Brain microvascular endothelial cell (primary cell): ENCODE measurements at places on chromosomes 3 and 15.

DNA sequence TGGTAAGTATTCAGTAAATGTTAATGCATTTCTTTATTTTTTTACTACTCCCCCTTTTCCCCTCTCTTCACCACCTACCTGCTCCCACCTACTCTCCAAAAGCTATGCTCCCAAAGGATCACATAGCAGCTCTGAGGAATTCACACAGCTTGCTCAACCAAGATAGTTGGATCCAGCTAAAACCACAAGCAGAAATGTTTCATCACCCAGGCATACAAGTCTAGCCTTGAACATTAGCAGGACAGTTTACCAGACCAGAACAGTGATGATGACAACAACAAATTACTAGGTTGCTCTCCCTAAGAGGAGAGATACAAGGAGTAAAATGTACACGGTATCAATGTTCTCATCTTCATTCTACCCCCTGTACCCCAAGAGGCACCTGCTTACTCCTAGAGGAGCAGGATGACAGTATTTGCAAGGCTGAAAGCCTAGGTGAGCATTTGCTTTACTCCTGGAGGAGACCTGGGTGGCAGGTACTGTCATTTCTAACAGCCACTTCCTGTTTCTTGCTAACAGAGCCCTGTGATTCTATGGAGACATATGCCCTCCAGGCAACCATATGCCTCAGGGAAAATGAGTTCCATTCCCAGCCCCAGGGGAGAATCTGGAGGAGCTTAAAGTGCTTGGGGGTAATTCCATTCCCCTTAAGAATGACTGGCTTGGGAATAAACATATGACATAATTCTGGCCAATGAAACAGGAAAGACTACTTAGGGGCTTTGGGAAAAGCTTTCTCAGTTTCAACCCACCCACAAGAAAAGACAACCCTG, 237.5 kb downstream of the NTRK3 start:
- DNase-seq: no peak

DNA sequence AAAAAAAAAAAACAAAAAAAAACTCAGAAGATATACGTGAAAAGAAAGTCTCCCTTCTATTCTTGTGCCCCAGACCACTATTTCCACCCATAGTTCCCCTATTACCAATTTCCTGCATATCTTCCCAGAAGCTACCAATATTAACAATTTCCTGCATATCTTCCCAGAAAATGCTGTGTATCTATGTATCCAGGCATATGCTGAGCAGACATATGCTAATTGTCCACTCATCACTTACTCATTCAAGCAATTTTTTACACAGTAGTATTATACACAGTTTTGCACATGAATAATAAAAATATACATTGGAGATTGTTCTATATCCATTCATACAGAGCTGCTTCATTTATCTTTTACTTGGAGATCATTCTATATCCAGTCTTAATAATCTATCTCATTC, 12.6 kb upstream of the SLMAP start:
- no peak for DNase-seq

DNA sequence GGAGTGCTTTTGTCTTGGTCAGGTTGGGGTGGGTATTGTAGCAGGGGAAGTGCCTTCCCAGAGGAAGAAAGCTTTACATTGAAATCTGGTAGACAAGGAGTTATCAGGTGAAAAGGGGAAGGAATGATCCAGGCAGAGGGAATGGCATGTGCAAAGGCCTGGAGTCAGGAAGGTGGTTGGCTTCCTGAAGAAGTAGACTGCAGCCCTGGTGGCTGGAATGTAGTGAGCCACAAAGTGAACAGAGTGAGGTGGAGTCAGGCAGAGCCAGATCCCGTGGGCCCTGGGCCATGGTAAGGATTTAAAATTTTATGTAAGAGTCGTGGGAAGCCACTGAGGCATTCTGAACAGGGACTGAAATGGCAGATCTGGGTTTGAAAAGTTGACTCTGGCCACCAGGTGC, 58.3 kb downstream of the RAB11A start:
- DNase-seq: no peak

- DNase-seq: no peak
Measured at GRCh38 chr3:141237701-141238521, 6.3 kb downstream of the PXYLP1 start.

DNA sequence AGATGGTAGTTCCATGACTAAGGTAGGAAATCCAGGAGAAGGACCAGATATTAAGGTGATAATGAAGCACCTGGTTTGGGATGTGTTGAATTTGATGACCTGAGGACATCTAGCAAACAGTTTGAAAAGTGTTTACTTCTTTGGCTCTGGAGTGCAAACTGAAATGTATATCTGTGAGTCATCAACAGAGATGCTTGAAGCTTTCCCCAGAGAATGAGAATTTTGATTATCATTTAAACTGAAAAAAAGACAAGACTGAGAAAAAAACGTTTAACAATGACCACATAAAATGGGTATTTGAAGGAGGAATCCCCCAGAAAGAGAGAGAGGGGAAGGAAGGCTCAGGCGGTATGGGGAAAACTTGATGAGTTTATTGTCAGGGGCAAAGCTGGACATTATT, 20.7 kb upstream of the GSK3B start:
- no peak for DNase-seq

GRCh38 chr15:74227968-74228722, 8.0 kb upstream of the CCDC33 start:
- DNase-seq: no peak

DNA sequence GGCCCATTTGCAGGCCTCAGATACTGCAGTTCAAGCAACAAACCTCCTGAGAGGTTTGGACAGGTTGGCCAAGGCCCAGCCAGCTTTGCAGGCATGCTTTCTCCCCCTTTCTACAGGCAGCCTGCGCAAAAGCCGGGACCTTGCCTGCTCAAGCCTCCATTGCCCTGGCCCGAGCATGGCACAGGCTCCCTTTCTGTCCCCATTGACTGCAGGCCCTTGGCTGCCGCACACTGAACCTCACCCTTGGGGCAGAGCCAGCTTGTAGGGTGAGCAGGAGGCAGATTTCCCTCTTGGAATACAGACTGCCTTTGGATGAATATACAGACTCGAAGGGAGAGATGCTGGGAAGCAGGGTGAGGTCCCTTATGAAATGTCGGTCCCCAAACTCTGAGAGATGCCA, 461.7 kb upstream of the PROK2 start:
- DNase-seq: no peak

- DNase-seq: no peak
Measured at GRCh38 chr3:3798631-3799113, 559 bp upstream of the LRRN1 start.

GRCh38 chr3:172516318-172517214, 6.7 kb downstream of the TNFSF10 start:
- peak; percentile 25 for DNase-seq

DNA sequence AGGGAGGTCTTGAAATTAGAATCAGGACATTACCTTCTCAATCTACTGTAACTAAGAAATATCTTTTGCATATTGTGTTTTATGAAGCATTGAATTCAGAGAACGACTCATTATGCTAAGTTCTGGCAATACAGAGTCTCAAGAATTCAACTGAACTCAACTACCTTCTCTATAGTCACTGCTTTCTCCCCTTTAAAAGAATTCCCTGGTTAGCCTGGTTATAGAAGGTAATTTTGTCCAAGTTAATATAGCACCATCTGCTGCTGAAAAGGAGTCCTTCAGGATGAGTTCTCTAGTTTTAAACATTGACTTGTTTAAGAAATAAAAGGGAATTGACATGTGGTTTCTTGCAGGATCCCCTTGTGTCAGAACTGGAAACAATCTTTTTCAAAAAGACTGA, 60.2 kb downstream of the IL16 start:
- DNase-seq: no peak

GRCh38 chr3:151166161-151166560, 36.9 kb downstream of the GPR171 start:
- no peak for DNase-seq

DNA sequence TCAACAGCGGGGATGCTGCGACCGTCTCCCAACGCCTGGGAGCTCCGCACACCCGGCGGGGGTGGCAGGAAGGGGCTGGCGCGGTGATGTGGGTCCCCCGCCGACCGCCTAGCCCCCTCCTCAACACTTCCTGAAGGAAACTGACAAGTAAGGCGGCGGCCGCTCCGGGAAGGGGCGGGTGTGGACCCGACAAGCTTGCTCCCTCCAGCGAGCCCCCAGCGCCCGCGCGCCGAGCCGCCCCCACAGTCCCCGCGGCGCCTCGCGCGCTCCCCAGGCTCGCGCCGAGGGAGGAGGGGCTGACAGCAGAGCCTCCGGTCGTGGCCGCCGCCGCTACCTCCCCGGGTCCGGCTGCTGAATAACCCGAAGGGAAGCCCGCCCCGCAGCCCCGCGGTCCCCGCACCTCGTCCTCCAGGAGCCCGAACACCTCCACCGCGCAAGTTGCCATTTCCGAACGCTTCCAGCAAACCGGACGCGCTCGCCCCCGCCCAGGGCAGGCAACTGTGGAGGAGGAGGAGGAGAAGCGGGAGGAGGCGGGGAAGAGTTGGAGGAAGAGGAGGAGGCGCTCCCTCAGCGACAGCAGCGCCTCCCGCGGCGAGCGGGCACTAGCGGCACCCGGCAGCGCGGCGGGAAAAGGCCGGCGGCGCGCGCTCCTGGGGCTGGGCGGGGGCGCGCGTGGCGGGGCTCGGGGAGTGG, at the start of gene NEDD4:
TSS of gene NEDD4 (minus strand) at position 502 of the 693 bp plus-strand sequence. CDS start at position 445, 57 bp downstream.
- peak; percentile 84 for DNase-seq

- no peak for DNase-seq
Measured at GRCh38 chr15:96595951-96596350, 265.5 kb downstream of the NR2F2 start.

- no peak for DNase-seq
Measured at GRCh38 chr15:38377636-38378035, 76.3 kb upstream of the FAM98B start.

DNA sequence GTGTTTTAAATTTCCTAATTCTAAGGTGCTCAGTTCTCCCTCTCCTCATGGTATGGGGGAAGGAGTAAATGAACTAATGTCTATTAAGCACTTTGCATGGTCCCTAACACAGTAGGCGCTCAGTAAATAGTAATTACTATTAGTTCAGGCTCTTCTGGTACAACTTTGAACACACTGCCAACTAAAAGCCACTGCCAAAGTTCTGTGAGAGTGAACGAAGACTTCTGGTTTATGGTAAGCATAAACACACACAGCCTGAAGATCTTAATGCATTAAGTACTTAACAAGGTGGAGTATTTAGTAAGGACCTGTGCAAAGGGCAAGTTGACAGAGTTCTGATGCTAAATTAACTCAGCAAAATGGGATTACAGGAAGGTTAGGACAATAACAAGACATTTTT, 24.7 kb downstream of the RARB start:
- DNase-seq: no peak

DNA sequence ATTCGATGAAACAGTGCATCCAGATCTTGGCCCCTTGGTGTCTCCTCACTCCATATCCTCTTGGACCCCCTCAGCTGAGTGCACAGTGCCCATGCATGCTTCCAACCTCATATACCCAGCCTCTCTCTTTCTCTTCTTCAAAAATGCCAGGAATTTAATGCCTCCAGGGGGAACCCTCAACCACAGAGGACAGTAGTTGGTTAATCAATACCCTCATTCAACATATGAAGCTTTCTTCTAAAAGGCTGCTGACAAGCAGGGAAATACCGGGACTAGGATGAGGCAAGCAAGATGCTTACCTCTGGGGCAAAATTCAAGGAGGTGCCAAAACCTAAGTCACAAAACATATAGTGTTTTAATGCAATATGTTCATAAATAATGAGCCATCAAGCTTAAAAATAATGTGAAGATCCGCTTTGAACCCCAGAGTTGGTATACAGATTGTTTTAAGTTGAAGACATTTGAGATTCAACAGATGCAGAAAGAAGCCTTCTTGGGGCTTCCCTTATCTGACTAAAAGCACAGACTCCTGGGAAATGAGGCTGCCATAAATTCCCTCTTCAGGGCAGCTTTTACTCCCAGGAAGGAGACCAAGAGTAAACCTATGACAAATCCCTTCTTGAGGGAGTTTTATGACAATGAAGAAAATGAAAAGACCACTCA, 48.2 kb upstream of the FHIT start:
- DNase-seq: no peak

DNA sequence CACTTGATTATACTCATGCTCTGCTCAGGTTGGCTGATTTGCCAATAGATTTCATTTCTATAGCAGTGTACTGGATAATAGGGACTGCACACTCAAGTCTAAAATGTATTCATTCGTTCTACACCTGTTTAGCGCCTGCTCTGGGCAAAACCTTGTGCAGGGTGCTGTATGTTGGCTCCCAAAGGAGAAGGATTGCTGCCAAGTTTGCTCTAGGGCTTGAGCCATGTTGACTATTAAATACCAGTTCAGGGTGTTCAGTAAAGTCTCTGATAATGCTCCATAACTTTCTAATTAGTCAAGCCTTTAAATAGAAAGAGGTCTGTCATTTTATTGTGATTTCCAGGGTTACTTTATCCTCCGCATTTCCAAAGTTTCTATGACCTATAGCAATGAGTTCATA, 470.2 kb downstream of the MAGI1 start:
- no peak for DNase-seq

GRCh38 chr3:62131620-62132019, 241.7 kb downstream of the FEZF2 start:
- DNase-seq: no peak

GRCh38 chr3:72475258-72476138, 372.7 kb downstream of the SHQ1 start:
- DNase-seq: no peak

GRCh38 chr3:11161666-11162065, 7.4 kb downstream of the HRH1 start:
- no peak for DNase-seq

- no peak for DNase-seq
Measured at GRCh38 chr3:35647461-35647860, 8.1 kb downstream of the ARPP21 start.

DNA sequence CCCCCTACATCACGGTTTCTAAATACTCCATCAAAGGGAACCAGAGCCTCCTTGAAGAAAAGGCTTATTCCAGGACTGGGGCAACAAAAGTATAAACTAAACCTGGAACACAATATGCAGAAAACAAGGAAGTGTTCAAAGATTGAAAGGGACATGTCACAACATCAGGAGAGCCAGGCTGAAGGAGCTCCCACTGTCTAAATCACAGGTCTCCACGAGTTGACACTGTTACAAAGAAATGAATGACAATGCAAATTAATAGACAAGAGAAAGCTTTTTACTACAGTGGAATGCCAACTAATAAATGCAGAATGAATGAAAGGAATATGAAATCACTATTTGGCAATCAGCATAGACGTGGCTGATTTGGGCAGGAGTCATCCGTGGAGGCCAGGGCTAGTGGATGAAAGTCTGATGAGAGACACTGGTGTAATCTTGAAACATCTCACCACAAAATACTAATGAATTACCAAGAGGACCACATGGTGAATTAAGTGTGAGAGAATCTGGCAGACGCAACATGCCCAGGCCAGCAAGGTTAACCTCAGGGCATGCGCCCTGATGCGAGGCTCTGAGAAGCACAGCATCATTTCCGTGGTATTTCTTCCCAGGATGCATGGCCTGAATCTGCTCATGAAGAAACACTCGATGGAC, 123.8 kb upstream of the TJP1 start:
- DNase-seq: no peak

DNA sequence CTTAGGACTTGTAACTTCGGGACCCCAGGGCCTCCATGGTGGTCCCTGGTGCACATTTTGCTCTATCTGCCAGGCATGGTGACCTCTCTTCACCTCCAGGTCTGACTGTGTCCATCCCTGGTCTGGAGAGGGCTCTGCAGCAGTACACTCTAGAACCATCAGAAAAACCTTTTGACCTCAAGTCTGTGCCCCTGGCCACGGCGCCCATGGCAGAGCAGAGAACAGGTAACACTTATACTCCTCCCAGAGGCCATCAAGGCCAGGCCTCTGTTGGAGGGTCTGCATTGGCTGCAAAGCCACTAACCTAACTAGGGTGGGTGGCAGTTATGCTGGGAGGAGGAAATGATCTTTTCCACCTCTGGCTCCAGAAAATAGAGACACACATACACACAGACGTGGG, 10.3 kb upstream of the HMCES start:
- DNase-seq: no peak
